ENCODE measurements at places on chromosomes 5 and 9.

GRCh38 chr5:124592891-124593290 lies 153.5 kb downstream of the ZNF608 start:
- no peak for DNase-seq

- no peak for DNase-seq
These were observed 77.0 kb upstream of the TMC1 start for GRCh38 chr9:72444435-72444834.

GRCh38 chr5:135034236-135034962 lies 371 bp upstream of the PITX1 start:
- DNase-seq, result peak; percentile 77

GRCh38 chr5:77599679-77600078 lies 38.8 kb downstream of the OTP start:
- DNase-seq, result no peak

DNA sequence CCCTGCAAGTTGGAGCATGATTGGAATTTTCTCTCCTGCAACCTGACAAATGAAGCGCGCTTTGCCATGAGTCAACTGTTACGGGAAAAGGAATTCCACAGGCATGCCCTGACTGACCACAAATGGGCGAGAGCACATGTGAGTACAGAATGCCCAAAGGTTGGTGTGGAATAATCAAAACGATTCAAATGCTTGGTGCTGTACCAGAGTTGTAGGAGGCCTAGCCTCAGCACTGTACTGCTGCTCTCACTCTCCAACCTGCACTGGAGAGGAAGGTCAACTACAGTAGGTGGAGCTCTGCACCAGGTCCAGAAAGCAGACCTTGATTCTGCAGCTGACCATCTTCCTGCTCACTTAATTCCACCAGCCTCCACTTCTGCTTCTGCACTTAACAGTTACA lies 406.9 kb upstream of the ACTBL2 start:
- DNase-seq, result no peak

- no peak for DNase-seq
These were observed 90.6 kb upstream of the SAP30L start for GRCh38 chr5:154355129-154355611.
